ENCODE measurements at places on chromosomes 7 and 10. TPM values are rescaled to one million over a fixed set of nuclear protein-coding genes. Genes with fewer than 3 reads are reported as not detected.

The NPY gene
- not detected for total RNA-seq

The ANXA8 gene
- not detected for total RNA-seq

The MINDY3 gene
- 40.6 TPM for total RNA-seq

The KIAA1549 gene
- not detected for total RNA-seq

The ARHGEF5 gene
- total RNA-seq: 7.9 TPM

The REPIN1 gene
- 58.2 TPM for total RNA-seq

GRCh38 chr7:76206633-76207032 lies 4.9 kb downstream of the SRRM3 start:
- no peak overlapping the region for H3K4me3 ChIP-seq
- peaks cover 11% of the 10 kb centered on the region for H3K27me3 ChIP-seq
- peaks cover 3% of the 10 kb centered on the region for H3K4me1 ChIP-seq
- H3K27ac ChIP-seq: no peak overlapping the region
- no peaks in the 10 kb centered on the region for H3K36me3 ChIP-seq

- no peaks in the 10 kb centered on the region for H3K36me3 ChIP-seq
- no peaks in the 10 kb centered on the region for H3K27me3 ChIP-seq
- no peak overlapping the region for H3K4me3 ChIP-seq
- H3K4me1 ChIP-seq: no peaks in the 10 kb centered on the region
- DNase-seq: no peak
These were observed 22.5 kb downstream of the ARL4A start for GRCh38 chr7:12709726-12710502.

GRCh38 chr7:107642501-107642900 lies 18.1 kb upstream of the SLC26A4 start:
- H3K4me3 ChIP-seq: no peak overlapping the region
- H3K27ac ChIP-seq: no peak overlapping the region
- H3K36me3 ChIP-seq: no peaks in the 10 kb centered on the region
- DNase-seq: no peak
- peaks cover 2% of the 10 kb centered on the region for H3K4me1 ChIP-seq

DNA sequence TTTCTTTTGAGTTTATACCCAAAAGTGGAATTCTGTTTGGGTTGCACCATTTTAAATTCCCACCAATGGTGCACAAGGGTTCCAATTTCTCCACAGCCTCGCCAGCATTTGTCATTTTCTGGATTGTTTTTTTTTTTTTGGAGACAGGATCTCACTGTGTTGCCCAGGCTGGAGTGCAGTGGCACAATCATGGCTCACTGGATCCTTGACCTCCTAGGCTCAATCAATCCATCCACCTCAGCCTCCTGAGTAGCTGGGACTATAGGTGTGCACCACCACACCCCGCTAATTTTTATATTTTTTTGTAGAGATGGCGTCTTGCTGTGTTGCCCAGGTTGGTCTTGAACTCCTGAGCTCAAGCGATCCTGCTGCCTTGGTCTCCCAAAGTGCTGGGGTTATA lies 46.6 kb downstream of the CUX1 start:
- H3K4me3 ChIP-seq: no peak overlapping the region
- no peak overlapping the region for H3K27ac ChIP-seq
- H3K4me1 ChIP-seq: peaks cover 5% of the 10 kb centered on the region
- no peaks in the 10 kb centered on the region for H3K36me3 ChIP-seq
- H3K27me3 ChIP-seq: no peaks in the 10 kb centered on the region
- DNase-seq: no peak

DNA sequence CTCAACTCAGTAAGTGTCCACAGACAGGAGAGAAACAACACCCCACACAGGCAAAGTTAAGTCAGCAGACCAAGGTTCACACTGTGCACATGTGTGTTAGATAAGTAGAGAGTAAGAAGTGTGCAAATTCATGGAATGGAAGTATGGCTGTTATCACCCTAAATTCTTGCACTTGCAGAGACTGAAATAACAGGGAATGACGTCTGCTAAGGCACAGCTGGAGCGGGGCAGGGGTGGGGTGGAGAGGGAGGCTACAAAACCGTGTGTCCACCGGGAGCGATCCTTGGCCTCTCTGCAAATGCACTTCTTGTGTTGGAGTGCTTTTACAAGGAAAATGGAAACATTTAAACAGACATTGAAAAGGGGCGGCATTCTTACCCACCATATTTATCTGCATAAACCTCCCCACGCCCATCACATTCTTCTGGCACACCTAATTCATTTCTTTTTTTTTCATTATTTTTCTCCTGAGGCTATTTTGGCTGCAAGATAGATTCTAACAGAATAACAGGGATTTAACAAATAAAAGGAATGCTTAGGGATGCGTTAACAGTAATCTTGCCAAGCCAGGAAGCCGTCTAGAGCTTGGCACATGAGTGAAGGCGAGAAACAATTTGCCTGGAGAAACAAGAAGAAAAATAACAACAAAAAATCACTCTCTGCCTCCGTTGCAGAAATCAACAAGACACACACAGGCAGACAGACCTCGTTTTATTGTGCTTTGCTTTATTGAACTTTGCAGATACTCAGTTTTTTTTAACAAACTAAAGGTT lies 30.1 kb downstream of the TNS3 start:
- H3K36me3 ChIP-seq: no peaks in the 10 kb centered on the region
- H3K27ac ChIP-seq: no peak overlapping the region
- H3K4me1 ChIP-seq: no peaks in the 10 kb centered on the region
- H3K4me3 ChIP-seq: no peak overlapping the region

GRCh38 chr7:37107047-37107750 lies 341.5 kb downstream of the ELMO1 start:
- H3K4me3 ChIP-seq: no peak overlapping the region
- no peak for DNase-seq

- no peak overlapping the region for H3K27ac ChIP-seq
- DNase-seq: no peak
- peaks cover 34% of the 10 kb centered on the region for H3K4me1 ChIP-seq
- no peak overlapping the region for H3K4me3 ChIP-seq
These were observed 40.8 kb upstream of the PFKFB3 start for GRCh38 chr10:6161921-6162320.

DNA sequence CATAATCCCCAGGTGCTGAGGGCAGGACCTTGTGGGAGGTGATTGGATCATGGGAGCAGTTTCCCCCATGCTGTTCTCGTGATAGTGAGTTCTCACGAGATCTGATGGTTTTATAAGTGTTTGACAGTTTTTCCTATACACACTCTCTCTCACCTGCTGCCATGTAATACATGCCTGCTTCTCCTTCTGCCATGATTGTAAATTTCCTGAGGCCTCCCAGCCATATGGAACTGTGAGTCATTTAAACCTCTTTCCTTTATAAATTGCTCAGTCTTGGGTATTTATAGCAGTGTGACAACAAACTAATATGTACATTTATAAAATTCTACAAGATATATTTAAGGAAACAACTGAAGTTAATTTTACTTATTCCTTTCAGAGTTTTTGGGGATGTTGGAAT lies 170.8 kb upstream of the BET1 start:
- H3K27me3 ChIP-seq: no peaks in the 10 kb centered on the region
- H3K4me1 ChIP-seq: no peaks in the 10 kb centered on the region
- H3K27ac ChIP-seq: no peak overlapping the region

DNA sequence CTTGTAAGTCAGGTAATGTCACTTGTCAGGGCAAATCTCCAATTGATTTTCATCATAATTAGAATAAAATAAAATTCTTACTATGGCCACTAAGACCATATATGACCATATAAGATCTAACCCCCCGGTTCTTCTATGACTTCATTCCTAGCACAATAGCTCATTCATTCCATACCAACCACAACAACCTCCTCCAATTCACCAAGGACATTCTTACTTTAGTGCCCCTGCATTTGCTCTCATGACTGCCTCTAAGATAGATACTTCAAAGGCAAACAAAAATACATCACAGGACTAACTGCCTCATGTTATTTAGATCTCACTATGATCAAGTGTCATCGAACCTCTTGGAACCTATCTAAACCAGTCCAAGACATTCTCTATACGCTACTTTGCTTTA lies 90.8 kb downstream of the SNX13 start:
- no peak overlapping the region for H3K4me3 ChIP-seq
- no peaks in the 10 kb centered on the region for H3K4me1 ChIP-seq
- no peaks in the 10 kb centered on the region for H3K27me3 ChIP-seq
- DNase-seq: no peak

DNA sequence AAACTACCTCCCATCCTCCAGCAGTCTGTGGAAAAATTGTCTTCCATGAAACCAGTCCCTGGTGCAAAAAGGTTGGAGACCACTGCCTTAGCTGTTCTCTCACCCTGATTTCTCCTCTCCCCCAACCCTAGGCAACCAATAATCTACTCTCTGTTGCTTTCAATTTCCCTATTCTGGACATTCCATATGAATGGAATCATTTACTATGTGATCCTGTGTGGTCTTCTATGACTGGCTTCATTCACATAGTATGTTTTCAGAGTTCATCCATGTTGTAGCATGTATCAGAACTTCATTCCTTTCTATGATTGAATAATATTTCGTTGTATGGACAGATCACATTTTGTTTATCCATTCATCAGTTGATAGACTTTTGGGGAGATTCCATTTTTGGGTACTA lies 38.3 kb upstream of the DLG5 start:
- H3K4me1 ChIP-seq: no peaks in the 10 kb centered on the region
- no peak overlapping the region for H3K27ac ChIP-seq
- H3K4me3 ChIP-seq: no peak overlapping the region
- H3K36me3 ChIP-seq: no peaks in the 10 kb centered on the region

- H3K4me1 ChIP-seq: peaks cover 6% of the 10 kb centered on the region
- no peaks in the 10 kb centered on the region for H3K27me3 ChIP-seq
- H3K36me3 ChIP-seq: peaks cover 3% of the 10 kb centered on the region
- no peak for DNase-seq
- H3K27ac ChIP-seq: no peak overlapping the region
These were observed 5.8 kb downstream of the AEBP1 start for GRCh38 chr7:44109991-44110390.

DNA sequence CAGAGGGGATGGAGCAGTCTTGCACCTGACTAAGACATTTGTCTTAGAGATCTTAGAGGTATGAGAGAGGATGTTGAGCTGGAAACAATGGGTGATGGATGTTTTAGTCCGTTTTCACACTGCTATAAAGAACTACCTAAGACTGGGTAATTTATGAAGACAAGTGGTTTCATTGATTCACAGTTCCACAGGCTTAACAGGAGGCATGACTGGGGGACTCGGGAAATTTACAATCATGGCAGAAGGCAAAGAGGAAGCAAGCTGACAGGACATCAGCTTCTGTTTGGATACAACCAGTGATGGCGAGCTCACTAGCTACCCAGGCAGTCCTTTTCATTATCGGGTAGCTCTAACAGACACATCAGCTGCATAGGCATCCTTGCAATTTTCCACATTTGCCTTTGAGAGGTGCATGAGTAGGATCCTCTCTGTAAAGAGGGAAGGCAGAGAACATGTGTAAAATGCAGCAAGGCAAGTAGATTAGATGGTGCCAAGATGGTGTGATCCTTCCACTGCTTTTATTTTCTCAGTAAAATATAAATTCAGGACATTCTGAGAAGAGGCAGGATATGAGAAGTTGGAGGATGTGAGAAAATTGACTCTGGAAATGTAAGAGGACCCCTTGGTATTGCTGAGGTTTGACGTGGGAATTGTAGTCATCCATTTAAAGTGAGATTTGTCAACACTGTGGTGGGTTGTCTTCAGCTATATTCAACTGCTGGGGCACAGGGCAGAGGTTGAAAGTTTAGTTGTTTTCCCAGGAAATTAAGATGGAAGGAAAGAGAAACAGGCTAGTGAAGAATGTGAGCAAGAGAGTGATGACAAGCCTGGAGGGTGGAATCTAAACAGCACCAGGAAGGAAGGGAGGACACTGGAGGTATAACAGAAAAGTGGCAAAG lies 1140.0 kb upstream of the AUTS2 start:
- H3K4me1 ChIP-seq: no peaks in the 10 kb centered on the region
- no peak overlapping the region for H3K27ac ChIP-seq
- H3K36me3 ChIP-seq: no peaks in the 10 kb centered on the region
- no peak overlapping the region for H3K4me3 ChIP-seq
- no peak for DNase-seq

- H3K4me3 ChIP-seq: no peak overlapping the region
- DNase-seq: no peak
- H3K27ac ChIP-seq: no peak overlapping the region
- H3K36me3 ChIP-seq: no peaks in the 10 kb centered on the region
- H3K27me3 ChIP-seq: no peaks in the 10 kb centered on the region
These were observed 771.2 kb downstream of the NXPH1 start for GRCh38 chr7:9204571-9204970.

- no peak overlapping the region for H3K27ac ChIP-seq
- no peaks in the 10 kb centered on the region for H3K36me3 ChIP-seq
- H3K4me1 ChIP-seq: no peaks in the 10 kb centered on the region
- no peak overlapping the region for H3K4me3 ChIP-seq
- peaks cover 3% of the 10 kb centered on the region for H3K27me3 ChIP-seq
These were observed 42.1 kb downstream of the NEURL1 start for GRCh38 chr10:103535595-103535994.
